ENCODE measurements at places on chromosomes 2 and 18. TPM values are rescaled to one million over a fixed set of nuclear protein-coding genes. Genes with fewer than 3 reads are reported as not detected.

- no peak for DNase-seq
These were observed 32.4 kb downstream of the TMEM177 start for GRCh38 chr2:119711352-119711751.

The TCF7L1 gene
- 44.7 TPM for polyA plus RNA-seq

DNA sequence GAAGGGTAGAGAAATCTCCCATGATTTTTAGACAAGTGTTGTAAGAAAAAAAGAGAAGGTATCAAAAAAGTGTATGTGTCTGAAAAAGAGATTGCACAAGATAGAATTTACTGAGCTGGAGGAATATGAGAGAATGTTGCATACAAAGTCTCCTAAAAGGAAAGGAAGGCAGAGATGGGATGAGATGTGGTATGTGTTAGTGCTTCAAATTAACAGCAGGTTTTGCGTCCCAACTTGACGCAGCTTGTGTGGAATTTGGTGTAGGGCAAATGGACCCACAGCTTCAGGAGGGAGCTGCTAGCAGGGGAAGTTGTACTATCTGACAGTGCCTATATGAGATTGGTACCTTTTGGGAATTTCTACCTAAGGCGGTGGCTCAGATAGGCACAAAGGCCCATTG is 9.0 kb upstream of the RASGRP3 start:
- no peak for DNase-seq

GRCh38 chr2:105116348-105116747 is 78.5 kb downstream of the MRPS9 start:
- DNase-seq, result no peak

DNA sequence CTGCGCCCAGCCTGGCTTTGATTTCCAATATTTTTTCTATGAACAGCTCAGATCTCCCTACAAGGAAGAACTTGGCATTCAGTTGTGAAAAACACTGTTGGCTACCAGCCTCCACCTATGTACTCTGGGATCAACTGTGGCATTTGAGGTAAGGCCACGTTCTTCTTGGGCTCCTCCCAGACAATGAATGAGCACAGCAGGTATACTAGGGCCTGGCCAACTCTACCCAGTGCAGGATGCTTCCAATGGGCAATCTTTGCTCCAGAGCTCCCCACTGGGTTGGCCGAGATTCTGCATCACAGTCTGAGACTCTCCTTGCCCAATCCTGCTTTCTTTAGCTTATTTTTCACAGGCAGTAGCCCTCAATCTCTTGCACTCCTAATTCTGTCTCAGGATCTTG is 75.9 kb downstream of the TMEM131 start:
- no peak for DNase-seq

DNA sequence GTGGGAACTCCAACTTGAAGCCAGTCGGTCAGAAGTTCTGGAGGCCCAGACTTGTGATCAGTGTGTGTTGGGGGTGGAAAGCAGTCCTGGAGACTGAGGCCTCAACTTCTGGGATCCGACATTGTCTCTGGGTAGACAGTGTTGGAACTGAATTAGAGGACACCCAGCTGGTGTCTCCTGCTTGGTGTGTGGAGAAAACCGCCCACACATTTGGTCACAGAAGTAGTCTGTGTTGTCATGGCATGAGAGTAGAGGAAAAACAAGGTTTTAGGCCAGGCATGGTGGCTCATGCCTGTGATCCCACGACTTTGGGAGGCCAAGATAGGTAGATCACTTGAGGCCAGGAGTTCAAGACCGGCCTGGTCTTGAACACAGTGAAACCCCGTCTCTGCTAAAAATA is 51.5 kb downstream of the PUM2 start:
- no peak for DNase-seq

The ALPI gene
- polyA plus RNA-seq, result 0.14 TPM

- DNase-seq, result no peak
These were observed 31.5 kb upstream of the SPTBN1 start for GRCh38 chr2:54424555-54425163.

DNA sequence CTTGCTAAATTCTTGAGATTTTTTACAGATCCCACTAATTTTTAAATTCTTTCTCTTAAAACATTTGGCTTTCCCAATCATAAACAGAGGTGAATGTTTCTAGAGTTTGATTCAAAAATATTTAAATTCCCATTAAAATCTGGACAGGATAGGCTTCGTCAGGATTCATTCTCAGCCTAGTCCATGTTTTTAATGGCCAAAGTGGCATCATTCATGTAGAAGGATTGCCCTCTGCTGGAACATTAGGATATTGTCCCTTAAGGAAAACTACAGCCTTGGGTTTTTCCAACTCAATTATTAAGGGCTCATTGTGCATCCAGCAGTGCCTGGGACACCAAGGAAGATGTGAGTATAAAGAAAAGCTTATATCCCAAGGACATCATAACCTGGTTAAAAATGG is 71.7 kb downstream of the TPGS2 start:
- DNase-seq, result peak; percentile 53

DNA sequence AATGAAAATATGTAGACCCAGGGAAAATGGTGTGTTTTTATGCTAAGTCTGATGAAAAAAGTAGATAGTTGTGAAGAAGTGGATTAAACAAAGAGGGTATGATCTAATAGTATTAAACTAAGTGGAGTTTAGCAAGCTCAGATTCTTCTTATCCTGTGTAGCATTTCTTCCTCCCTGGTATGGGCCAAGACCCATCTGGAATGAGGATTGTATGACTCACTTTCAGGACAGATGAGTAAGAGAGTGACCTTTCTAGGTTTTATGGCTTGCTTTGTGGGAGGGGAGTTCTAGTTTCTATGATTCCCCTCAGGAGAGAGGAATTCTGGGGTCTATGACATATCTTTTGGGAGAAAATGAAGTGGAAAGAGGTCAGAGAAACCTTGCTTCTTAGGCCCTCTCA is 550.1 kb downstream of the SPAG16 start:
- no peak for DNase-seq

DNA sequence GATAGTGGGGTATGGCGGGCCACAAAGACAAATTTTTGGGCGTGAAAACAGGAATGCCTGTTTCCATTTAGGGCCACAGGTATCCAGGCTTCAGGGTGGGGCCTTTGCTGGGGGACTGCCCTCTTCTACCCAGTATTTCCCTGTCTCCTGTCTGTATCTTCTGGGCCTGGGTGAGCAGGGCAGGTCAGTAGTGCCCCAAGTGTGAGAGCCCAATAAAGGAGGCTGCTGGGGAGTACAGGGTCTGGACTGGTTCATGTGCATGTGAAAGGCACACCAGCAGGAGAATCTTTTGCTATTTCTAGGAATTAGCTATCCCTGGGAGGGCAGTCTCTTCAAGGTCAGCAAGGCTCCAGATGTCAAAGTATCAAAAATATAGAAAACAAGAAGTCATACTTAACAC is 71.5 kb downstream of the MEX3C start:
- DNase-seq, result no peak

The FAM117B gene
- polyA plus RNA-seq, result 31.5 TPM

The IL1RL1 gene
- polyA plus RNA-seq, result 1.8 TPM

GRCh38 chr2:6665093-6666045 is 200.3 kb downstream of the CMPK2 start:
- DNase-seq, result no peak

The C2orf80 gene
- polyA plus RNA-seq, result 0.85 TPM

GRCh38 chr2:201172279-201172678 is 10.7 kb upstream of the CASP10 start:
- DNase-seq, result no peak

DNA sequence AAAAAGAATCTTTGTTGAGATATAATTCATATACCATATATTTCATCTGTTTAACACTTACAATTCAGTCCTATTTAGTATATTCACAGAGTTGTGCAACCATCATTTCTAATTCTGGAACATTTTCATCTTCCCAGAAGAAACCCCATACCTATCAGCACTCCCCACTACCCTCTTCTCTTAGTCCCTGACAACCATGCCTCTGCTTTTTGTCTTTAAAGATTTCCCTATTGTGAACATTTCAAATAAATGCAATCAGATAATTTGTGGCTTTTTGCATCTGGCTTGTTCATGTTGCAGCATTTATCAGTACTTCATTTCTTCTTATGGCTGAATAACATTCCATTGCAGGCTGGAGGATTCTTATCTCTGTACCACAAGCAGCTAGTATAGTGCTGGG is 305.9 kb upstream of the MEX3C start:
- DNase-seq, result no peak

GRCh38 chr2:219832904-219833303 is 205.5 kb downstream of the SLC4A3 start:
- no peak for DNase-seq

The GCKR gene
- polyA plus RNA-seq, result not detected

The ASPRV1 gene
- polyA plus RNA-seq, result 4.6 TPM

- no peak for DNase-seq
These were observed 17.7 kb upstream of the UGGT1 start for GRCh38 chr2:128073278-128073677.

The TYMS gene
- 114 TPM for polyA plus RNA-seq

- no peak for DNase-seq
These were observed 165.0 kb downstream of the CDH19 start for GRCh38 chr18:66438711-66439536.

DNA sequence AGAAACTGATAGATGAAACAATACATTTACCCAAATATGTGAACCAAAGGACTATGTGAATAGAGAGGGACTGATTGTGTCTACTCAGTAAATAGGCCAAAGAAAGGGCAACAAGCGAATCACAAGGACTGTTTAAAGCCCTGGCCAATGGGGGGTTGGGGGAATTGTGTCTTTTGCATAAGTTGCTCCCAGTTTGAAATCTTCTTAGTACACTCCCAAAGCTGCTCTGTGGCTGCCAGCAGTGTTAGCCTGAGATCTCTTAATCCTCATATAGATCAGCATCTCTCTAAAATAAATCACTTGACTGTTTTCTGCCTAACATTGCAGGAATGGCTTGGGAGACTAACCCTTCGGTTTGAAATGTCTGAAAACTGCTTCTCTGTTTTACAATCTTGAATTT is 236.4 kb downstream of the PLCL1 start:
- no peak for DNase-seq

DNA sequence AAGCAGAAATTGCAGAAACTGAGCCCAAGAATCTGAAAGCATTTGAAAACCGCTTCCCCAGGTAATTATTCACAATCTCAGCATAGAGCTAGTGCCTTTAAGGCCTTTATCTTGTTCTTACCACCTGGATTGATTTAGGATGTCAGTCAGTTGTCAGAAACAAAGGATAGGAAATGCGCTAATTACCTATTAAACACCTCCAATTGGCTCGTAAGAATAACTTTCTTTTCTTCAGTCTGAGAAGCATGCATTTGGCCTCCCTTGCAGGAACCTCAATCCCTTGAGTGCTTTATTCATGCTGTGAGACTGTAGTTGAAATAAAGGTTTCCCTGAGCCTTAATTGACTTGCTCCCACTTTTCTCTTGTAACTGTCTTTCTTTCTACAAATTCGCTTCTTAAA is 400.3 kb upstream of the LRATD1 start:
- DNase-seq, result no peak

DNA sequence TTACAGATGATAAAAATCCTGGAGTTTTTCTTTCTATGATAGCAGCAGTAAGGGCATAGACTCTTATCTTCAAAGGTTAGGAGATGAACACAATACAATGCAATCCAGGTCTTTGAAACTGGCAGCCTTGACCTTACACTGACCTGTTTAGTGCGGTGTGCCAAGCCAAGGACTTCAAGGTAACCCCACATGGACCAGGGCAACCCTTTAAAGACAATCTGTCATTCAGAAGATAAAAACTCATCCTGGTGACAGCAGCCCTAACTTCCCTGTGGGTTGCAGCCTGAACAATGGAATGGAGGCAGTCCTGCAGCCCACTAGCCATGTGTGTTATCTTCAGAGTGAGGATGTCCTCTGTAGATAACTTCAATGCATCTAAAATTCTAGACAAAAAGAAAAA is 78.1 kb downstream of the RTTN start:
- DNase-seq, result no peak

The CHST9 gene
- polyA plus RNA-seq, result 6.2 TPM

The EMILIN1 gene
- 61.8 TPM for polyA plus RNA-seq

GRCh38 chr2:136783856-136784255 is 18.5 kb downstream of the THSD7B start:
- DNase-seq, result no peak

The CYP27C1 gene
- 7.1 TPM for polyA plus RNA-seq

- DNase-seq, result no peak
These were observed 1.8 kb upstream of the KLHL41 start for GRCh38 chr2:169507698-169508097.

DNA sequence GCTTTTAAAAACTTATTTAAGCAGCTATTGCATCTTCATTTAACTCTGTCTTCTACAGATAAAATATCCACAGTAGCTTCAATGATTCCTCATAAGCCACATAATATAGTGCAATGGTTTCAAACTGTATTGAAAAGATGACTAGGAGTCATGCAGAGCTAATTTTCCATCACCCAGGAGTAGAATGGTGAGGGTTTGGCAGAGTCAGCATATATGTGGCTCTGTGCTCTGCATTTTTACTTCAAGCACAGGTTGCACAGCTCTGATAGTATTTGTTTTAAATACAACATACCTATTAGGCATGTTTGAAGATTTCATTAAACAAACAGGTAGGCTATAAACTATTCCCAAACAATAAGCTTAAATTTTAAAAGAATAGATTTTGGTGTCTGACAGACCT is 731.9 kb upstream of the VRK2 start:
- DNase-seq, result no peak

- DNase-seq, result no peak
These were observed 317.8 kb downstream of the EPHA4 start for GRCh38 chr2:221254299-221254698.

GRCh38 chr2:85326406-85327159 is 1.2 kb downstream of the TGOLN2 start:
- DNase-seq, result no peak

DNA sequence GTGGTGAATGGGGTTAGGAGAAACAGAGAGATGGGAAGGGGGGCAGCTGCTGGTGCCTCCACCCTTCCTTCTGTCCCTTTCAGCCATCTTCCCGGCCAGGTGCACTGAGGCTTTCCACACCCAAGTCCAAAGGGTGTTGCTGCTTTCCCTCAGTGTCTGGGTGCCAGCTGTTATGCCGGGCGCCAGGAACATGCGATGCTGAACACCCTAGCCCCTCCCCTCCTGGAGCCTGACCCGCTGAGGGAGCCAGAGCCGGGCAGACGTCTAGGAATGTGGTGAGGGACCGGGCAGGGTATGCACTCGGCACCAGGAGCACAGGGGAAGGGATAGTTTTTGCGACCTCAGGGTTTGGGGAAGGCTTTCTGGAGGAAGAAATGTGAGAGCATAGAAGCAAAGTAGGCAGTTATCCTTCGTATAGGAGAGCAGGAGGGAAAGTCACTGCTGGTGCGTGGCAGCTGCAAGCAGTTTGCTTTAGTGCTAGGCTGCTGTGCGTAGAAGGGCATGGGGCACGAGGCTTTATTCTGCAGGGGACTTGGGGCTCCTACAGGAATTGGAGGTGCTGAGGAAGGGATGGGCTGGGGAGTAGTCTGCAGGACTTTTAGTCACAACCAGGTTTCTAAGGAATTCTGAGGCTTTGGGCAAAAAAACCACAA is 147.7 kb downstream of the TSN start:
- no peak for DNase-seq

Measured in right renal cortex interstitium (tissue), 3 donors.